ENCODE measurements at places on chromosomes 5 and 9.

DNA sequence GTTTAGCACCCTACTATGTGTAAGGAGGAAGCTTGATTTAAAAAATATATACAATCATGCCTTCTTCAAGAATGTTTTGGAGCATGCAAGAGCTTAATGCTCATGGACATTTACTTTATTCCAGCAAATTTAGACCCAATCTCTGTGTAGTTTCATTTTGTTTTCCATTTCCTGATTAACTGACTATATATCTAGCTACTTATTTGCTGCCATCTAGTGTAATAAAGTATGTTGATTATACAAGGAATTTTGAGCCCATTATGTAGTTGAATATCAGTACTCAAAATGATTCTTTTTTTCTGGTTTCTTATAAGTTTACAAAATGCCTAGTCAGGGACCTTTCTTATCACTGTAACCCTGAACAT, 100.0 kb upstream of the CCDC152 start:
- no peak for DNase-seq

DNA sequence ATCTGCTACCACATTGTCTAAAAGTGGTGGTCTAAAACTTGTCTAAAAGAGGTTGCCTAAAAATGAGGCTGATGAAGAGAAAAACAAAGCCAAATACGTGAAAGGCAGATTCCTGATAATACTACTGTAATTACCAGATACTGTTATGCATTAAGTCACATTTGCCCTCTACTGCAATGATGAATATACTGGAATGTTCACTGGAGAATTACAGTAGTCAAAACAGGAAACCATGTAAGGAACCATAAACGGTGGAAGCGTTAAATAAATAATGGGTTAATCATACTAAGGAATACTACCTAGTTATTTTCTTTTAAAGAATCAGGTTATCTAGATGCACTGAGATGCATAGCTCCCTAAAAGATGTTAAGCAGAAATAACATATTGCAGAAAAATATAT, 201.3 kb downstream of the MCTP1 start:
- no peak for DNase-seq

DNA sequence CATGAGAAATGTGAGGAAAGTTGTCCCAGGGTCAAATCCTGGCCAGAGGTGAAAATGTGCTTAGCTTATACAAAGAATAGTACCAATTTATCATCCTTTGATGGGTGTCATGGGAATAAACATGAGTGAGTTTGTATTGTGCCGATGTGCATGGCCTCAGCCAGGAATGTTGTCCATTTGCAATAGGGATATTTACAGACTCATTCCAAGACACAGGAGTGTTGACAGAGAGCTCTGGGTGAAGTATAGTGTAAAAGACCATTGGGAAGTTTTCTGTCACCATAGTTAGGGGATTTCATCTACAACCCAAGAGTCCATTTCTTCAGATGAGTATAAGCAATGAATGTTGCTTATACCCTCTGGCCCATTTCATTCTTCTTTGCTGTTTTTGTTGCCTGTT, 160.1 kb downstream of the DMAC1 start:
- DNase-seq: no peak

DNA sequence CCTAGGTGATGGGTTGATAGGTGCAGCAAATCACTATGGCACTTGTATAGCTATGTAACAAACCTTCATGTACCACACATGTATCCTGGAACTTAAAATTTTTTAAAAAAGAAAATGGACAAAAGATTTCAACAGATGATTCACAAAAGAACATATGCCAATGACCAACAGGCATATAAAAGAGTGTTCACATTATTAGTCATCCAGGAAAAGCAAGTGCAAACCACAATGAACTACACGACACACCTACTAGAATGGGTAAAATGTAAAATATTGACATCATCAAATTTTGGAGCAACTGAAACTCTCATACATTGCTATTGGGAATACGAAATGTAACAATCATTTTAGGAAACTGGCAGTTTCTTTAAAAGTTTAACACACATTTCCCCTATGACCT, 109.9 kb downstream of the YIPF5 start:
- no peak for DNase-seq

- DNase-seq: no peak
Measured at GRCh38 chr5:149961186-149961685, 678 bp downstream of the SLC26A2 start.

DNA sequence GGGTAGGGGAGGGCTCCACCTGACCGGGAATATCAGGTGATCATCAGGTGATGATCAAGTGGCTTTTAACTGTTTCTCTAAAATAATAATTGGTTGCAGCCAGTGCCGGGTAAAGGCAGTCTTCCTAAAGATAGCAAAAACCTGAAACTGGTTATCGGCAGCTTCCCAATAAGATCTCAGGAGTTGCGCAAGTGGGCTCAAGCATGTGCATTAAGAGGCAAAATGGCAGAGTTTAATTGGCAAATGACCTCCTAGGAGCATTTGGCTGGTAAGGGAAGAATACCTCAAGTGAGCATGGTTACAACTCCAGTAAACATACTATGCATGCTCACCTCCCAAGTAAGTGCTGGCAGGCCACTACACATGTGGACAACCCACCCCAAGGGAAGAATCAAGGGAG, 4.2 kb downstream of the C1QTNF3 start:
- no peak for DNase-seq

GRCh38 chr5:148290271-148291195, 21.7 kb upstream of the SPINK7 start:
- DNase-seq: peak; percentile 13

- DNase-seq: no peak
Measured at GRCh38 chr5:1665803-1666202, 133.8 kb downstream of the MRPL36 start.

GRCh38 chr5:65790371-65791163, 68.6 kb downstream of the NLN start:
- DNase-seq: peak; percentile 97

- DNase-seq: no peak
Measured at GRCh38 chr5:179880848-179881590, 22.4 kb upstream of the MRNIP start.

- DNase-seq: no peak
Measured at GRCh38 chr5:174229514-174230370, 184.2 kb downstream of the NSG2 start.

DNA sequence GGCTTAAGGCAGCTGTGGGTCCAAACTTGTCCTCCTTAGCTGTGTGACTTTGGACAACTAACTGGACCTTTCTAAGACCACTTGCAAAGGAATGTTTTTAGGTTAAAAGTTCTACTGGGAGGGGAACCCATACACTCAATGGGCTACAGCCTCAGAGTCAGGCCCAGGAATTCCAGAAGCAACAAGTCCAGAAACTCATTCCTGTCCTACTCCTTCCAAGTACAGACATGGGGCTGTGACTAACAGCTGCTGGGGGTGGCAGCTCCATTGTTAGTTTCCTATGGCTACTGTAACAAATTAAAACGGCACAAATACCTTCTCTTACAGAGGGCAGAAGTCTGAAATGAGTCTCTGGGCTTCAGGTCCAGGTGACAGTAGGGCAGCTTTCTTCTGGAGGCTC, 12.4 kb upstream of the AKNA start:
- no peak for DNase-seq

DNA sequence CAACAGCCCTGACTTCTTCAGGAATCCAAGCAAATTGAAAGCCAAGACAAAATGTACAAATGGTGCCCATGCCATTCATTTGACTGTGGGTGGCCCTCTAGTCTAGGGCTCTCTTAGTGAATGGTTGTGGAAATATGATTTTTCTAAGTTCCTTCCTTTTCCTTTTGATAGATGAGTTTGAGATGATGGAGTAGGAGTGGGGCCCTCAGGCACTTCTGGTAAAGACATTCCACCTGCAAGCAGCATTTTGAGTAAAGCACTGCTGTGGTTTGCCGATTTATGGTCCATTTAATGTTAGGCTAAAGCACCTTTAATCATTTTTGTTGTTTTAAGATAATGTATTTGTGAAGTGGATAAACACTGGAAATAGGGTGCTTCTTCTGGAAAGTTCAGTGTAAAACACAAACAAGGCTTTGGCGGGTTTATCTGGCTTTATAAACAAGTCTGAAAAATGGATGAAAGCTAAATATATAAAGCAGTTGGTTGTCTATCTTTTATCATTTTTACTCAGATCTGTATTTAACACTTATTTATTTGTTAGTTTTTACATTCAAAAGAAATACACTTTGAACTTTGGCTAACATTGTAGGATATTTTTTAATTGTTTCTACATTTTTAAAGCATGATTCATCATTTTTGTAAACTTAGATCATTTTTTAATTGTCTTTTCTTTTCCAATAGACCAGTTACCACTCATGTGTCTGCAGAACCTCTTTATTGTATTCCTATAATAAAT, 213.5 kb downstream of the PJA2 start:
- DNase-seq: no peak

DNA sequence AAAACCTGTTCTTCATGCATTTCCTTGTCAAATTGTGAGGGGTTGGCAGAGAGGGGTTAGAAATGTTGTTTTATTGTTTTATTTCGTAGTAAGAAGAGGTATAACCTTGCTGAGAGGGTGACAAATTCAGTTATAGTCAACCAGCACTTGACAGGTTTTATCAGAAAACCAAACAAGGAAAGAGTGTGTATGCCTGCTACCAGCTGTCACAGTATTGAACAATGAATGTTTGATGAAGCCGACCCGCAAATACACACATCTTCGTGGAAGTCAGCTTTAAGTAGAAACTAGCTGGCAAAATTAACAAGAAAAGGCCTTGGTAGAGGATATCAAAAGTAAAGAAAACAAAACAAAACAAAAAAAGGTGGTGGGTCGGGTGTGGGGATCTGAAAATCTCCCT, 214.6 kb upstream of the TLE4 start:
- no peak for DNase-seq

- DNase-seq: peak; percentile 85
Measured at GRCh38 chr9:94668928-94669729, 29.8 kb upstream of the FBP1 start.

- peak; percentile 37 for DNase-seq
Measured at GRCh38 chr9:76231001-76231400, 163.2 kb downstream of the RFK start.

GRCh38 chr9:27602954-27603353, 29.7 kb upstream of the C9orf72 start:
- DNase-seq: no peak

- DNase-seq: no peak
Measured at GRCh38 chr5:172898218-172898842, 60.9 kb upstream of the RPL26L1 start.
